ENCODE measurements at places on chromosomes 12 and 14.

- DNase-seq, result no peak
Measured at GRCh38 chr12:116539905-116540482, 19.2 kb upstream of the MAP1LC3B2 start.

GRCh38 chr14:32169191-32169590, 32.7 kb upstream of the RNU6-7 start:
- no peak for DNase-seq

DNA sequence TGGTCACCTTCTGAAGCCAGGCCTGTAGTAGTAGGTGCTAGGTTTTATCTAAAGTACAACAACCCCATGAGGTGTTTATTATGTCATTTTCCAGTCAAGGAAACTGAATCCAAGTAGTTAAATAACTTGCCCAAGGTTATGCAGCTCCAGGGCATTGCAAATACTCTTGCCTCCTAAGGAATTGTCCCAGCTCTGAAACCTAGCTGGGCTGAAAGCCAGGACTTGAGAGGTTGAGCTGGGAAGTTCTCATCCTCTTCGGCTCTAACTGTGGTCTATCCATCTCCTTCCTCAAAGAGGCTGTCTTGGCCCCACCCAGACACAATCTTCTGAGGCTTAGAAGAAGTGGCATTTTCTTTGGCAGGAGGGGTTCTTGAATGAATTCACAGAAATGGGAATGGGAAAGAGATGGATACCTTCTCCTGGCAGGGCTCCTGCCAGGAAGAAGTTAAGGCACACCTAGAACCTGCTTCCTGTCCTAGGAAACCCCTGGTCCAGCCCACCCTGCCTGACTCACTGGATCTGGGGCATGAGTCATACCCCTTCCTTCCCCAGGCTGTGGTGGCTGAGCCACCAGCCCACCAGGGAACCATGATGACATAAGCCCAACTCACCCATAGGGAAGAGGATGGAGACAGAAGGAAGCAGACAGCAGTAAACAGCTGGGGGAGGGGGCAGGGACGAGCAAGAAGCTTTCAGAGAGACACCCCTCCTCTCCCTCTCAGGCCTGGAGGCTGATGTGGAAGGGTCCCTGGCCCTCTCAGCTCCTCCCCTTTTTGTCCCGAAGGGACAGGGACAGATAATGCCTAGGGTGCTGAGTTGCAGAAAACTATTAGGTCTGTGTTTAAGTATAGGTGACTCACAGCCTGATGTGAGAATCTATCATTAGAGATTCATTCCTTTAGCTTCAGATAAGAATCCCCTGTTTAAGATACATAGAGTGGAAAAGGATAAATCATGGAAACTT, 2.1 kb upstream of the PLEK2 start:
- DNase-seq, result no peak

DNA sequence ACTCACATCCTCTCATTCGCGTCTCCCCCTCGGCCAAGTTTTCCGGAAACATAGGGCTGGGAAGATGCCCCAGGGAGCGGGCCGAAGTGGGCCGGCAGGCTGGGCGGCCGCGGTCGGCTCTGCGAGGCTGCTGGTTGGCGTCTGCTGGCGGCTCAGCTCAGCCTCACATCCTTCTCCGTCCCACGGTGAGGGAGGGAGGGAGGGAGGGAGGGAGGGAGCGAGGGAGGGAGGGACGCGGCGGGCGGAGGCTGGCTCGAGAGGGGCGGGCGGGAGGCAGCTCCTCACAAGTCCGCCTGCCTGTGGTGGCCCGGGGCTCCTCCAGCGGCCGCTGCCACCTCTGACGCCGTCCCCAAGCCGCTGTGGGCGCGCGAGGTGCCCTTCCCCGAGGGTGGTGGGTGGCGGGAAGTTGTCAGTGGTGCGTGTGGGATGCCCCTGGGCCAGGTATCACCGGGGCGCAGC, 93.8 kb downstream of the RFLNA start:
- DNase-seq, result peak; percentile 32

DNA sequence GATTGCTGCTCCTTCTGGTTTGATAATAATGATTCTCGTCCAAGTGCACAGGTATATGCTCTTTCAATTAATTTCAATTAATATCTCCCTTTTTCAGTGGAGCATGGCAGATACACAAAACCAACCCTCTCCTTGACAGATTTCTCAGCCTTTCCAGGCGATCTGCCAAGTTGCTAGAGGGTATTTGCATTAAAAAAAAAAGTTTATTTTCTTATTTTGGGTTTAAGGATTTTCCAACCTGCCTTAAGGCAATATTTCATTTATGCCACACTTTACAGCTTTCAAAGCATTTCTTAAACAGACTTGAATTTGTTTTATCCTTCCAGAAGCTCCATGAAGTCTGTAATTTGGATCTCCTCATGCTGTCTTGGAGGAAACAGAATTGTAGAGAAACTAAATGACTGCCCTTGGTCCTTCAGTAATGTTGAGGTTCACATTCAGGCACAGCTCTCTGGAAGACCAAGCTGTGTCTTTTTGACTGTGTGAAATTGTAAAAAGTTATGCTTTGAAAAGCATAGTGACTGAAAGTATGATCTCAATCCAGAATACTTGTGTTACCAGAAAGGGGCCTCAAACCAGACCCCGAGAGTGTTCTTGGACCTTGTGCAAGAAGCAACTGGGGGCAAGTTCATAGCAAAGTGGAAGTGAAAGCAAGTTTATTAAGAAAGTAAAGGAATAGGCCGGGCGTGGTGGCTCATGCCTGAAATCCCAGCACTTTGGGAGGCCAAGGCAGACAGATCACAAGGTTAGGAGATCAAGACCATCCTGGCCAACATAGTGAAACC, 2.3 kb downstream of the DGLUCY start:
- no peak for DNase-seq

DNA sequence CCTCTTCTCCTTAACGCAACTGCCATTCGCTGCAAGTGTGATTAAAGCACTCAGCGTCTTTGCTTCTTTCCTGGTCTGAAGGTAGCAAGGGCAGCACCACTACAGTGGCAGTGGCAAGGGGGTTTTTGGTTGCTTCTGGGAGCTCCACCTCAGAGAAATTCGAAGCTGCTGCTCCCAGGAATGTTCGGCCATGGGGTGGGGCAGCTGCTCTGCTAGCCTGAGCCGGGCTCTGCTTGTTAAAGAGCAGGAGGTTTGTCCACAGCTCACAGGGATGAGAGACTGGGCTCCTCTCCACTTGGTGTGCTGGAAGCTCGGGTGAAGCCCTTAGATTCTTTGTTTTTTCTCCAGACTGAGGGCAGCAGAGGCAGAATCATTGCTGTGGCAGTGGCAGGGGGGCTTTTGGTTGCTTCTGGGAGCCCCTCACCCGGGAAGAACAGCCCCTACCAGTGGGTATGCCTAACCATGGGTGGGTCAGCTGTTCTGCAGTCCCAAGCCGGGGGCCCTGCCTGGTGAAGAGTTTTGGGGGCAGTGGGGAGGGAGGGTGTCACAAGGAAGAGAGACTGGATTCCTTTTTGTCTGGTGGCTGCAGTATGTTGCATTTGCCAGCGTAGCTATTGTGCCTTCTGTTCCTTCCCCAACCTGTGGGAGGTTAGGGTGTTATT, 340.2 kb downstream of the AEBP2 start:
- no peak for DNase-seq

DNA sequence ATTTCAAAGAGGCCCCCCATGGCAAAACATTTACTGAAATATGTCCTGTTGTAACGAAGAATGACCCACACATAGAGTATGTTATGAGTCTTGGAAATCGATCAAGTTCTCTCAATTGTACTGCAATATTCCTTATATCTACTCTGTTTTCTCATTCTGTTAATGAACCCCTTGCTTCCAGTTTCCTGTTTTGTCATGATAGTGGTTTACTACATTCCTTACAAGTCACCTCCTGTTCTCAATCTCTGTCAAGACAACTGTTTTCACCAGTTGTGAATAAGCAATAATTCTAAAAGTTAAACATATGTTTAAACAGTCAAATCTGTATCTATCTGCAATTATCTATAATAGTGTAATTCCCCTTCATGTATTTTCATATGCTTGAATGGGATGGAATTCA, 16.4 kb upstream of the ARID2 start:
- DNase-seq, result no peak

- DNase-seq, result no peak
Measured at GRCh38 chr14:74194506-74195274, 44.6 kb upstream of the VSX2 start.

DNA sequence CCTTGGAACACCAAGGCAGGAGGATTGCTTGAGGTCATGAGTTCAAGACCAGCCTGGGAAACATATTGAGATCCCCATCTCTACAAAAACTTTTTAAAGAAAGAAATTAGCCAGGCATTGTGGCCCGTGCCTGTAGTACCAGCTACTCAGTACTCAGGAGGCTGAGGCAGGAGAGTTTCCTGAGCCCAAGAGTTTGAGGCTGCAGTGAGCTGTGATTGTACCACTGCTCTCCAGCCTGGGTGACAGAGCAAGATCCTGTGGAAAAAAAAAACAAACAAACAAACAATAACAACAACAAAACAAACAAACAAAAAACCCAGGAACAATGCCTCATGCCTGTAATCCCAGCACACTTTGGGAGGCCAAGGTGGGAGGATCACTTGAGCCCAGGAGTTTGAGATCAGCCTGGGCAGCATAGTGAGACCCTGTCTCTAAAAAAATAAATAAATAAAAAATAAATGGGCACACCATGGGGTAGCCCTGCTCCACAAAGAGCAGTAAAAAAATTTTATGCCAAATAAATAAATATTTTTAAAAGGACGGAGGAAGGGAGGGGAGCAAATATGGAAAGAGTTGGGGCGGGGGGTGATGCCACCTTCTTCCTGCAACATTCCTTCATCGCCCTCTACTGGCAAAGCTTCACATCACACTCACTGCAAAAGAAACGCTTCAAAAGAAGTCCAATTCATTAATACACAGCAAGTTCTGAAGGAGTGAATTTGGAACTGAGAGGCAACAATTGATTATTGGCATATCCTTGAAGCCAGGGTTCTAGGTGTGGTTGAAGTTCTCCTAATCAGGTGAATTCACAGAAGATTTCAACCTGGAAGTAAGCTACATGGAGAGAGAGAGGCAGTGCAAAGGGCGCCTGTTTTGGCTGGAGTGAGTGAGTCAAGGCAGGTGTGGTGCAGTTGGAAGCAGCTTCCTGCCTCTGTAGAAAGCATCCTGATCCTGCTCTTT, 8.8 kb upstream of the GNPTAB start:
- DNase-seq, result peak; percentile 68

- DNase-seq, result no peak
Measured at GRCh38 chr12:52561880-52562449, 9.0 kb upstream of the KRT71 start.

GRCh38 chr12:132071040-132071810, 72.9 kb downstream of the DDX51 start:
- no peak for DNase-seq

DNA sequence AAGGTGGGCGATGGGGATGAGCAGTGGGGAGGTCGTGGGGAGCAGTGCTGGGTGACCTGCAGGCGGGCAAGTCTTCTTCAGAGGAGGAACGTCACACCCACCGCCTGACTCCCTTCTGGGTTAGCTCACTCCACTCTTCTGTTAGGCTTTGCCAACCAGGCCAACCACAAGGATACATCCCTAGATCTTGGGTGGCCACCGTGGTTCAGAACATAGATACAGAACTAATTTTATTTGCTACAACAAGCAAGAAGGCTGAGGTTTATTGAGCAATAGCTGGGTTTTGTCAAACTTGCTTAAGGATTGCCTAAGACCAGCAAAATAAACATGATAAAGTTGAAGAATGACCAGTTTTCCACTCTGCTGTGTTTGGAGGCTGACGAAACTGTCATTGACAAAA, 109.4 kb downstream of the DACT1 start:
- DNase-seq, result no peak
